ENCODE measurements at places on chromosomes 1 and 21. TPM values are rescaled to one million over a fixed set of nuclear protein-coding genes. Genes with fewer than 3 reads are reported as not detected.

AGT gene
- total RNA-seq: 0.15 TPM

CBS gene
- 13.6 TPM for total RNA-seq

HSF2BP gene
- 2.4 TPM for total RNA-seq

NR1I3 gene
- not detected for total RNA-seq

HSPB7 gene
- not detected for total RNA-seq

KRTAP19-3 gene
- not detected for total RNA-seq

SV2A gene
- 0.15 TPM for total RNA-seq

ZNF670 gene
- 4.3 TPM for total RNA-seq

S100A14 gene
- 0.23 TPM for total RNA-seq

ADGRB2 gene
- total RNA-seq: 4.3 TPM

S100A2 gene
- total RNA-seq: 24.6 TPM

ASTN1 gene
- total RNA-seq: not detected

IL22RA1 gene
- total RNA-seq: 9.7 TPM

ARTN gene
- total RNA-seq: 0.33 TPM

GUCA2A gene
- not detected for total RNA-seq
